CD4-positive, alpha-beta T cell treated with Interleukin-10 for 1 hour (primary cell): ENCODE measurements at places on chromosomes 16 and 17.

DNA sequence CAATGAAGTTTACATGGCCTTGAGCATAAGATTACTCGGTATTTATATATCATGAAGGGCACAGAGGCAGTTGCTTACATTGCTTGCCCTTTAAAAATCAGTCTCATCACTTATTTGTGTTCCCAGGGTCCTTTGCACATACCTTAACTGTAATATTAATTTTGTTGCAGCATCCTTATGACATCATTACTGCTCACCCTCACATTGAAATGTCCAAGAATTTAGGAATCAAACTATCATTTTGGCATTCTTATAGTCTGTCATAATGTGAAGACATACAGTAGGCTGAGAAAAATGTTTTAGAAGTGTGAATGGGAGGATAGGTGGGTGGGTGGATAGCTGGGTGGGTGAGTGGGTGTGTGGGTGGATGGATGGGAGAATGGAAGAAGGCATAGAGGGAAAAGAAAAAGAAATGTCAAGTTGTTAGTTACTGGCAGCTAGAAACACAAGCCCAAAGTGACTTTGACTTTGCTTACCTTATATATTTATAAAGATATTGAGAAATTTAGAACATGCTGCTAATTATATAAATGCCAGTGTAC lies 17.8 kb downstream of the ADAMTS18 start:
- no peak for DNase-seq

DNA sequence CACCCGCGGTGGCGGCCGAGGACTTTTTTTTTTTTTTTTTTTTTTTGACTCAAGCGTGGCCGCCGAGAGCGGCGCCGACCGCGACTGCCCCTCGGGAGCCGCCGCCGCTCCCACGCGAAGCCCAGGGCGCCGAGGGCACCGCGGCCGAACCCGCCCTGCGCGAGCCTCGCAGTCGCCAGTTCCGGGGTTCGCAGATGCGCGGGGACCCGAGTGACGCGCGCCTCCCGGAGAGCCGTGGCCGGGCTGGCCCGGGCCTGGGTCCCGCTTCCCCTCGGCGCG lies 1.1 kb downstream of the METRNL start:
- DNase-seq: no peak

GRCh38 chr17:6528557-6528956 lies 27.8 kb downstream of the PITPNM3 start:
- no peak for DNase-seq

DNA sequence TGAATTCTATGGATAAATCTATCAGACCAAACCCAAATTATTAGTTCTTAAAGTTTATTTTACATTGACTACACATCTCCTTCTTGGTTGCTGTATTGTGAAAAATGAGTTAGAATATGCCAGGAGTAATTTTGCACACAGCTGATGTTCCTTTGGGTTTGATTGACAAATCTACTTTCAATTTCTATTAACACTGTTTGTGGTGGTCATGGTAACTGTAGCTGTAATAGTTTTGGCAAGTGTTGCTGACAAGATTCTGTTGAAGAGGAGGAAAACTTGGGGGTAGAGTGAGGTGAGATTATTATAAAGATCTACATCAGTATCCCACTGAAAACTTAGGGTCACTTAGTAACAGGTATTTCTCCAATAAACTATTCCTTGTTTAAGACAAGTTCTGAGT lies 30.3 kb downstream of the MRTFB start:
- DNase-seq: no peak

DNA sequence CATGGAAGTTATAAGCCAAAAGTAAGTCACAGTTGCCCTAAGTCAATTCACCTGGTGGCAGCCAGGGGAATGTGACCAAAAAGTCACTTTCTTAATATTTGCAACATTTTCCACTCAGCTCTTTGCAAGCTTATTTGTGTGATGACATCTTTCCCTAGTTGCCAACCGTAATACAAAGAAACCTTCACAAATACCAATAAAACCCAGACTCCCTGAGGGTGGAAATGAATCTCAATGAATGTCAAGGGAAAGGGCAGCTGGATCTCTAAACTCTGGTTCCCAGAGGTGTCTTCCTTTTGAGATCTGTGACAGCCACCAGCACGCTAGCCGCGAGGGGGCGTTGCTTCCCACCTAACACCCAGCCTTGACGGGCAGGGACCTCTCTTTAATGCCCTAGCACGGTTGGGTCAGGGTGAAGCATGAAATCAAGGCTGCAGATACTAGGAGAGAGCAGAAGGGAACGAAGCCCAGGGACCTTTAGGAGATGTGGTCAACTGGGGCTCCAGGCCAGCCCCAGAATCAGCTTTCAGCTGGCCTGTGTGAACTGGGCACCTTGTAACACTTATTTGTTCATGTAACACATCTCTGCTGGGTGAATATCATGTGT lies 82.2 kb downstream of the CMC2 start:
- DNase-seq: peak; percentile 33

DNA sequence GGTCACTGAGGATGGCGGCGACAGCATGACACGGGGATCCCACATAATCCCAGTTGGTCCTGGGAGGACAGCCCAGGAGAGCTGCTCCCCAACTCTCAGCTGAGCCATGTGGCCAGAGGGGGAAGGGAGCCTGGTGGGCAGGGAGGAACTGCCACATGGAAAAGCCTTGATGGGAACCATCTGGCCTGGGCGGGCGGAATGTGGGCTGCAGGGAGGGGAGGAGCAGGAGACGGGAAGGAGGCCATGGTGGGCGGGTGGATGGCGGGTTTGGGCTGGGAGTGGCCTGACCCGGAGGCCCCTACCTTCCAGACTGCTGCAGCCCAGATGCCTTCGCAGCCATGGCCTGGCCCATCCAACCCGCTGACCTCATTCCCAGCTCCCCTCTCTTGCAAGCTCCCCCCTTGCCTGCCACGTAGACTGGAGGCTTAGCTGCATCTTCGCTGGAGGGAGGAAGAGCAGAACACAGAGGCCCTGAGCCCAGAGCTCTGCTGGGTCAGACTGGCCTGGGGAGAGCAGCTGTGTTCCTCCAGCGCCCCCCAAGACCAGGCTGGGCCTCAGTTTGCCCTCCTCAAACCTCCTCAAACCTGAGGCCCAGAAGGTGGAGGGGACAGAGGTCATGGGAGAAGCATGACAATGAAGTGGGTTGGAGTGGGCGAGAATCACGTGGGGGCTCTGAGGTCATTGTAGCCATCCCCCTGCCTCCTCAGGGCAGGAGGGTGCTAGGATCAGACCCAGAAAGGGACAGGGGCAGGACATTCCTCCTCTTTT lies 8.2 kb upstream of the COL1A1 start:
- DNase-seq: no peak

DNA sequence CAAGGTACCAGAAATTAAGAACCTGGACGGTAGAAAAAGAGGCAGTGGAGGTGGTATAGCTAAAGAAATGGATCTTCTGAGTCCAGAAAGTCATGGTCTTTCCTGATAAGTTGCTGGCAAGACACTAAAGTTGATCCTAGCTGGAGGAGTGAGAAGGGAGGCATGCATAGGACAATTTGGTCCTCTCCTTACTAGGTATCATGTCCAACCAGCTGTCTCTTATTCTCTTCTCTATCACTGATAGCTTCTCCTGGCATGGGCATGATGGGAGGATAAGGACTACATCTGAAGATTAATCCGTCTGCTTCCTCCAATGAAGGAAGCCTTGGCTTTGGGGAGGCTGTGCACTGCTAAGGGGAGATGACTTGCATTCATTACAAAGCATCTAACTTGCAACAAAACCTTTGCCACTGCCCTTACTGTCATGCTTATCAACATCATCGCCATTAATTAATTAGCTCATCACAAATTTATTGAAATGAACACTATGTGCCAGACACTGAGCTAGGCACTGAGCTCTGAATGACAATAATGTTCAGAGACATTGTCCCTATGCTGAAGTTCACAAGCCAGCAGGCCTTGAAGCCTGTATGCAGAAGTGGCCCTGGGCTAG lies 3.1 kb upstream of the FAM117A start:
- no peak for DNase-seq

DNA sequence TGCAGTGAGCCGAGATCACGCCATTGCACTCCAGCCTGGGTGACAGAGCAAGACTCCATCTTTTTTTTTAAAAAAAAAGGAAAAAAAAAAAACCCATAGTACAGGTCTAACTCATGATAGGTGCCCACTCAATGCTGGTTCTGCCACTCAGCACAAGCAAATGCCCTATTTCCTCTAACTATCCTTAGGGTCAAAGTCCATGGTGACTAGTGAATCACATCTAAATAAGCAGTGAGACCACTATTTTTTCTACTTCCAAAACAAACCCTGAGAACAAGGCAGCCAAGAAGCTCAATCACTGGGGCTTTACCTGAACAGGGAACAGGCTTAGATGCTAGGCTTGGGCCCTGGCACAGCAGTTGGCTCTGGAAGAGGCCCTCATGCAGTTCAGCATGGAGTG lies 3.4 kb downstream of the BLTP2 start:
- no peak for DNase-seq

GRCh38 chr17:42193216-42193968 lies 902 bp downstream of the GHDC start:
- no peak for DNase-seq
